HuH-7.5 (cell line): ENCODE measurements at places on chromosomes 2 and 18.

DNA sequence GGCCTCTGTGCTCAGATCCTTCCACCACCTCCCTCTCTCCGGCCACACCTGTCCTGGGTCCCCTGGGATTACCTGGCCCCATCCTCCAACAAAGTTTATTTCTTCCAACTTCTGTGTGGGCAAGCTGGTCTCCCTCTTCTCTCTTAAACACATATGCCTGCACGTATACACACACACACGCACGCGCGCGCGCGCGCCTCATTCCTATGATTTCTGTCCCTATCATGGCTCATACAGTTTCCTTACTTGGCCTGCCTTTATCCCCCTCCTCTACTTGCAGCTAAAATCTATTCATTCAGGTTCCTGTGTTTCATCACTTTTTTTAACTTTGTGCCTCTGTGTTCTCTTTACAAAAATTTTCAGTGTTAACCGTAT, 96.4 kb downstream of the LOXHD1 start:
- no peak for DNase-seq

DNA sequence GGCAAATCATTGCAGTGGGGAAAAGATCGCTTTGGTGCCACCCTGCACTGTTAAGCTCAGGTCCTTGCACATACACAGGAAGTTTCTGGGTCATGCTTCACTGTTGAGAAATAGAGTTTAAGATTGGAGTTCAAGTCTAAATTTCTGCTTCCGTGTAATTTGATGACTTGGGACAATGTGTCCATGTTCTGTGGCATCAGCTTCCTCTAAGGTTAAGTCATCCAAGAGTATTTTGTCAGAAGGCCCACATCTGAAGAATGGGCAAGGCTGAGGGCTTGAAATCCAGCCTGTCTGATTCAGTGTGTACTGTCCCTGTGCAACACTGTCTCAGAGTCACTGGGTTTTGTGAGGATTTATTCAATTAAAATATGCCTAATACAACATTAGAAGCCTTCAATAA, 880.7 kb downstream of the SUCLG1 start:
- DNase-seq: no peak

DNA sequence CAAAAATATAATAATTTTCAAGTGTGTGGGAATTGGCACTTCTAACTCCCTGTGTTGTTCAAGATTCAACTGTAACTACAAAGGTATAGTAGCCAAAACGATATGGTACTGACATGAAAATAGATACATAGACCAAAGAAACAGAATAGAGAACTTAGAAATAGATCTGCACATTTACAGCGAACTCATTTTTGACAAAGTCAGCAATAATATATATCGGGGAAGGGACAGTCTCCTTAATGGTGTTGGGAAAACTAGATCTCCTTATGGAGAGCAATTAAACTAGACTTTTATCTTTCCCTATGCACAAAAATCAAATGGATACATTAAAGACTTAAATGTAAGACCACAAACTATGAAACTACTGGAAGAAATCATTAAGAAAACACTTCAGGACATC, 1530.6 kb upstream of the SLC39A10 start:
- no peak for DNase-seq

DNA sequence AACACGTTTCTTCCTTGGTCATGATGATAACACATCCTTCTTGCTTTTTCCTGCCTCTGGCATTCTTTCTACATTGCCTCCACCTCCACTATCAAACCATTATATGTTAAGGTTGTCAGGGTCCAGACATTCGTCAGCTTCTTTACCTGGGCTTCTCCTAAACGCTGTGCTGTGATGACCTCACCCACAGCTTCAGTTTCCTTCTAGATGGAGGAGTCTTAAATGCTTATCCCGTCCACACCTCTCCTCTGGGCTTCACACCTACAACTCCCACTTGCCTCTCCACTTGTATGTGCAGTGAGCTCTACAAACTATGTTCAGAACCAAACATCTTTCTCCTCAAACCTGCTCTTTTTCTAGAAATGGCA, 666 bp upstream of the STAT1 start:
- no peak for DNase-seq

GRCh38 chr2:230759481-230760167, 47.0 kb downstream of the CAB39 start:
- no peak for DNase-seq

DNA sequence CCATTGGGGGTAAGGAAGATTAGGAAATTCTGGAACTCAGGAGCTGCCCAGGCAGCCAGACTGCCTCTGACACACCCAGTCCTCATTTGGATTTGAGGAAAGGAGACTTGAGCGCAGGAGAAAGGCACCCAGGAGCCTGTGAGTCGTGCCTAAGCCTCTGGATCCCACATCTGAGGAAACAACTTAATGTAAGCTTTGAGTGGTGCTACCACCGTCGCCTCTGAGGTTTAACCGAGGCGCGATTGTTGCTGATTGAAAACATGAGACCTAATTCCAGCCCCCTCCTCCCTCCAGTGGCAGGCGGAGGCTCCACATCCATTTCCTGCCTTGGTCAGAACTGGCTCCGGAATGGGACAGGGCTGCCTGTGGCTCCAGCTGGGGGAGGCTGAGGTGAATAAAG, 176.7 kb upstream of the PKDCC start:
- DNase-seq: no peak

GRCh38 chr2:103945083-103945482, 908.8 kb upstream of the POU3F3 start:
- DNase-seq: no peak

GRCh38 chr2:182921234-182921633, 54.8 kb upstream of the FRZB start:
- DNase-seq: no peak

DNA sequence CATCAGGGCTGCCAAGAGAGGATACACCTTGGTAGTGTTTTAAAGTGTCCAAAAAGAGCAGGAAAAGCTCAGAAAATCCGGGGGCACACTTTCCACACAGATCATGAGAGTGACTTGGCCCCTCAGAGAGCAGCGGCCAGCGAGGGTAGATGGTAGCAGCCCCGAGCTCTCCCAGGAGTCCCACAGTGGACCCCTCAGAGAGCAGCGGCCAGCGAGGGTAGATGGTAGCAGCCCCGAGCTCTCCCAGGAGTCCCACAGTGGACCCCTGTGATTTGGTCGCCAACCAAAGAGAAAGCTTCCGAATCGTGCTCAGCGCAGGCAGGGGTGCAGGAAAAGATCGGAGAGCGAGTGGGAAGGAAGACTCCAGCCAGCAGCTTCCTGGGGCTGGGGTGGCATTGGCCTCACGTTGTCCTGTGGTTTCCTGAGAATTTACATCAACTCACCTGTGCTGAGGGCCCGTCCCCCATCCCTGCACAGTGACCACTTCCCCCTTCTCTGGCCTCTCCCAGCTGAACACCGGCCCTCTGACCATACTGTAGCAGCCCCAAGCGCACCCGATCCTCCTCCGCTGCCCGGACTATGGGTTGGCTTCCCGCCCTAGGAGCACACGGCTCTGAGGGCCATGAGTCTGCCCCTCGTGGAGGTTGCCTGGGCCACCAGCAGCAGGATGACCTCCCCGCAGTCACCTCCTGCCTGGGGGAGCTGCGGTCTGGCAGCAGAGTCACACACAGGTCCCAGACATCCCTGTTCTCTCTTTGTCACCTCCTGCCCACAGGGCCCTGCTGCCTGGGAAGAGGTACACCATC, 33.7 kb downstream of the MTERF4 start:
- no peak for DNase-seq

GRCh38 chr2:10537522-10538199, 89.5 kb upstream of the ODC1 start:
- no peak for DNase-seq

- DNase-seq: no peak
These were observed 647.7 kb upstream of the FSHR start for GRCh38 chr2:49801898-49802450.

GRCh38 chr18:74950479-74950878, 258.5 kb downstream of the PTGR3 start:
- no peak for DNase-seq

- DNase-seq: no peak
These were observed 169.6 kb downstream of the GLI2 start for GRCh38 chr2:120905298-120905697.

DNA sequence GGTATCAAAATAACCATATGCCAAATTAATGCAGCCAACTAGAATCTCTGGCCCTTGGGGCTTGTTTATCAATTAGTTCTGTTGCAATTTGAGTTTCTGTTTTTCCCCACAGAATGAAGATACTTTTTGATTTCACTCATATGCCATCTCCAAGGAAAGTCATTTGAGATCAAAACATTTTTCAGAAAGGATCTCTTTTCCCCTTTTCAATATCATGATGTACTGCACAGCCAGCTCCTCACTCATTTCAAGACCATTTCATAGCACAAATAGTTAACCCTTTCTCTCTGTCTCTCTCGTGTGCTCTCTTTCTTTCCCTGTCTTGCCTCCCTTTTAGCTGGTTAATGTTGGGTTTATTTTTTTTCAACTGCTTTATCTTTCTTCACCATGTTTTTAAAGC, 387.3 kb downstream of the STK39 start:
- no peak for DNase-seq

GRCh38 chr2:144518748-144519596, 947 bp downstream of the ZEB2 start:
- no peak for DNase-seq

- no peak for DNase-seq
These were observed 1.7 kb downstream of the FOSL2 start for GRCh38 chr2:28394331-28394877.

GRCh38 chr2:179936654-179937053, 70.4 kb downstream of the CWC22 start:
- DNase-seq: no peak

- DNase-seq: no peak
These were observed 6.5 kb downstream of the SCN3A start for GRCh38 chr2:165197346-165197745.

- no peak for DNase-seq
These were observed 131.5 kb downstream of the ZNF532 start for GRCh38 chr18:58996131-58996641.

- no peak for DNase-seq
These were observed 167.2 kb upstream of the REV1 start for GRCh38 chr2:99656994-99657393.

- DNase-seq: peak; percentile 23
These were observed 56.8 kb downstream of the ATF2 start for GRCh38 chr2:175111200-175111657.

- no peak for DNase-seq
These were observed 553.4 kb downstream of the TNS1 start for GRCh38 chr2:217449444-217449843.

- no peak for DNase-seq
These were observed 139.2 kb downstream of the CCDC102B start for GRCh38 chr18:68937029-68937599.

DNA sequence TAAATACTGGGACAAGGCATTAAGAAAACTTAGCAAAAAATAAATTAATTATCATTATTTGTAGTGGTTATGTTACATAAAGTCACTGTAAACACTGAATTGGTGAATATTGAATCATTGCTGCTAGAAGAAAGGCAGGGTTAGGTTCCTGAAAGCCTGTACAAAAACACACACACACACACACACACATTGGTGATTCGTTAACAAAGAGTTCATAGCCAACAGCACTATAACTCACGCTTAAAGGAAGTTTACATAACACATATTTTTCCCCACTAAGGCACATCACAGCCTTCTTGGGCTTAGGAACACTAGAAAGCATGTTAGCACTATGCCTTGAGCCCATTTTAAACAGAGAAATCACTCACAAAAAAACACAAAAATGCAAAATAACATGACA, 690.0 kb upstream of the PIK3C3 start:
- no peak for DNase-seq

DNA sequence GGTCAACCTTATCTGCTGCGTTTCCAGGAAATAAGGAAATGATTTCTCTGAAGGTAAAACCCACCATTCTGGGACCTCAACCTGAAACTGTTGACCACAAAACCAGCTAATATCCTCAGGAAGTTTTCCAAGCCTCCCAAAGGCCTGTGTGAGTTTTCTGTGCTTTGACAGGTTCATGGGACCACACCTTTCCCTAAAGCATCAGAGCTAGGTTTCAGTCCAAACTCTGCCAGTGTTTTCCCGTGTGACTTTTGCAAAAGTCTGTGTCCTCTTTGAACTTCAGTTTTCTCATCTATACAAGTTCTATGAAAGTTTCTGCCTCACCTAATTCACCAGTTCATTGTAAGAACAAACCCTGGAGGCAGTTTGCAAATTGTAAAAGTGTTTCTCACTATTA, 39.8 kb downstream of the VSNL1 start:
- DNase-seq: no peak

DNA sequence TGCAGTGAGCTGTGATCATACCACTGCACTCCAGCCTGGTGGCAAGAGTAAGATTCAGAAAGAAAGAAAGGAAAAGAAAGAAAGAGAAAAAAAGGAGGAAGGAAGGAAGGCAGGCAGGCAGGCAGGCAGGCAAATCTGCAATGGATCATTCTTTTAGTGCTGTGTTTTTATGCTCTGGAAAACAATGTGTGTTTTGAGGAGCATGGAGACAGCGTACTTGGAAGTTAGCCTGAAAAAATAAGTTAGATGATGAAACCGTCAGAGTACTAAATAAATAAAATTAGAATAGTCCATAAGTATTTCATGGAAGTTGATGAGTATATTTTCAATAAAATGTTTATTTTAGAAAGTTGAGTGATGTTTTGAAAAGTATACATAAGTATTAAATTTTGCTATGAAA, 366.4 kb upstream of the CDH20 start:
- no peak for DNase-seq

DNA sequence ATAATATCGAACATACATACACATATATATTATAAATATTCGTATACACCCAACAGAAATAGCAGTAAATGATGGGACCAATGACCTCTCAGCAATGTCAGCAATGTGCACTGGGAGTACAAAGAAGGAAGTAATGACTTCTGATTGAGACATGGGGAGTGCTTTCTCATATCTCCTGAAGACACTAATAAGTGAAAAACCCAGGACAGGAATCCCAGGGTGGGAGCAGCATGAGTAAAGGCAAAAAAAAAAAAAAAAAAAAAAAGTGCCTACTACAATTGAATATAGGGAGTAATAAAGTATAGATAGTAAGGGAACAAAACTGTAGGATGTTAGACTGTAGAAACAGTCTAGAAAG, 491.3 kb downstream of the IRS1 start:
- DNase-seq: no peak

DNA sequence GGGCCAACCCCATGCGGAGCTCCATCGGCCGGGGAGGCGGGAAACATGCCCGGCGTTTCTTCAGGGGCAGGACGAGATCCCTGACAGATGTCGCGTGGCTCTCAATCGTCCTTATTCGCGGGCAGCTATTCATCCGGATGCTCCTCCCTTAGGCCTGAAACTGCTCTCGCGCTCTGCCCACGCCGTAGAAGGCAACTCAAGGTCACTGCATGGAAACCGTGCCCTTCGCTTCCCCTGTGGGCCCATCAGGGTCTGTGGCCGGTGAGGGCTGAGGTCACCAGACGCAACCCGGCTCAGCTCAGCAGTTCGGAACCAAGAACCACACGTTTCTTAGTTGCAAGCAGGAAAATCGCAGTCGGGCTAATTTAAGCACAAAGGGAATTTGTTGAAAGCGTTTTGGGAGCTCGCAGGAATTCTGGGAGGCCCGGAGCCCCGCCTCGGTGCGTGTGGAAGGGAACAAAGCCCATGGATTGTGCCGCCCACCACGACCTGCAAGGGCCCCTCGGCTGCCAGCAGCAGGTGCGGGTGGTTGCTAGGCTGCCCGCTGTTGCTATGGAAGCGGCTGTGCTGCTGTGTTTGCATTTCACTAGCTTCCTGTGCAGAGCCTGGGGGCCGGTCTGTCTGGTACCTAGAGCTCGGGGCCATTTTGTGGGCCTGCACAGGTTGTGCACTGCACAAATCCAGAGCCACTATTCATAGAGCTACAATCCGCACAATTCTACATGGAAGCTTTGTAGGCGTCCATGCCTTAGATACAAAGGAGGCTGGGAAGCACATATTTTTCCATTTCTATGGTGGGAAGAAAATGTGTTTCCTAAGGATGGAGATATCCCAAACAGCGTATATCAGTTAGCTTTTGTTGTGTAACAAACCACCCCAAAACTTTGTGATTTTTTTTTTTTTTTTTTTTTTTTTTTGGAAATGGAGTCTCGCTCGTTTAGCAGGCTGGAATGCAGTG, 6.0 kb upstream of the ALLC start:
- DNase-seq: peak; percentile 76
